ENCODE measurements at places on chromosomes 12 and 14.

- no peak for DNase-seq
These were observed 73.2 kb downstream of the RCOR1 start for GRCh38 chr14:102665621-102666020.

GRCh38 chr12:92055877-92056276 is 89.8 kb downstream of the BTG1 start:
- no peak for DNase-seq

GRCh38 chr12:119828300-119828699 is 48.8 kb downstream of the CIT start:
- no peak for DNase-seq

- no peak for DNase-seq
These were observed 191.6 kb downstream of the DUSP6 start for GRCh38 chr12:89160716-89161123.

DNA sequence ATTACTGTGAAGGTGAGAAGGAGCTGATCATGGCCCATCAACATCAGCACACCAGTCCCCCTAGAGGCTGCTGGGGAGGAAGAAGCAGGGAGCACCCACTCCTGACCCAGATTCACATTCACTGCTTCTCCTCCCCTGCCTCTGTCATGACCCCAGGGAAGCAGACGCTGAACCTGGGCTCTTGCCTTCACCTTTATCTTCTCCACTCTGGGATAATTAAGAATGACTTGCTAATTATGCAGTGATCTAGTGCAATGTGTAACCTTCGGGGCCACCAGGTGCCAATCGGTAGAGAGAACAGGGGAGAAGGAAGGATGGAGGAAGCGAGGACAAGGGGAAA is 44.4 kb upstream of the IQSEC3 start:
- DNase-seq = no peak

DNA sequence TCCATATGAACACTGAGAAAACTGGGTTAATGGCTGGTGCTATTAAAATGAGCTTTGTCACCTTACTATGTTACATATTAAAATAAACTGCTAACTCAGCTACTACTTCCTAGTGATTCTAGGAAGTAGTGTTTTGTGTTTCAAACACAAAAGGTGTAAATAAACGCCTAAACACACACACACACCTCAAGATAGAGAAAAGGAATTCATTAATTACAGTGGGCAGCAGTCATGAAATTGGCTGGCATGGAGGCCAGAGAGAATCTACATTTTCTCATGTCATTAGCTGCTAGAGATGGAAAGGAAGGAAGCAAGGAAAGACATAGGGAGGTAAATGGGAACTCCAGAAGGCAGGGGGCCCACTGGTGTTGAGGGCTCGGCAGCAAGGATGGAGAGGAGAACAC is 787 bp upstream of the PRMT5 start:
- DNase-seq = no peak

GRCh38 chr12:86290615-86291014 is 34.4 kb upstream of the MGAT4C start:
- DNase-seq = no peak

GRCh38 chr12:84860718-84861117 is 51.9 kb downstream of the SLC6A15 start:
- no peak for DNase-seq

GRCh38 chr12:26740991-26741390 is 92.0 kb downstream of the ITPR2 start:
- DNase-seq = no peak

DNA sequence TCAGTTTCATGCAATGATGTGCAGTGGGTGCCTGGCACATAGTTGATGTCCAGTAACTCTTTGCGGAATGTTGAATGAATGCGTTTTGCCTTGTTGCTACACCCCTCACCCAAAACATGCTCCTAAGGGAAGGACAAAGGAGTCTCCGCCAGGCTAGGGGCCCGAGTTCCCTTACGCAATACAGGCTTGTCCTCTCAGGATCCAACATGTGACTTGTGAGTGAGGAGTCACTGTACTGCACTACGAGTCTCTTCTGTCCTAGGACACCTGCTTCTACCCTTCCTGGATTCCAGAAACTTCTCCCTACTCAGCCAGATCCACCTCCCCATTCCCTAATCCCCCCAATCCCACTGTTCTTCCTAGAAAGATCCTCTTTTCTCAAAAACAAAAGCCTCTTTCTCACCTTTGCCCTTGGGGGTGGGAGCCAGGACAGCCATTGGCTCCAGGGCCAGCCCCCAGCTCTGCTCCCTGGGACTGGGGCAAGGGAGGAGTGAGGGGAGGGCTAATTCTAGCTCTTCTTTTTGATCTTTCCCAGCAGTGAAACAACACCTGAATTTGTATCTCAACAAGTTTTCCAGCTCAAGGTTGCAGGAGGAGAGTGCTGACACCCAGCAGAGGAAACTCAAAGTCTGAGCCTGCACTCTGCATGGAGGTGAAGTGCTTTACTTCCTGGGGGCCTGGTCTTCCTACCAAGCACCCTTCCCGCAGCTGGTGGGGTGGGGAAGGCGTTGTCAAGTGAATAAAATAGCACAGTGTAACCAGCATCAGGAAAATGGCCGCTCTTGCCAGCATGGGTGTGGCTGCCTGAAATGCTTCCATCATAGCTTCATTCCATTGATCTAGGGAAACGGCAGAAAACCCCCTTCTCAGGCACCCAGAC is 3.4 kb upstream of the OTUB2 start:
- no peak for DNase-seq

- no peak for DNase-seq
These were observed 38.4 kb upstream of the PPP2R5C start for GRCh38 chr14:101723061-101723595.

DNA sequence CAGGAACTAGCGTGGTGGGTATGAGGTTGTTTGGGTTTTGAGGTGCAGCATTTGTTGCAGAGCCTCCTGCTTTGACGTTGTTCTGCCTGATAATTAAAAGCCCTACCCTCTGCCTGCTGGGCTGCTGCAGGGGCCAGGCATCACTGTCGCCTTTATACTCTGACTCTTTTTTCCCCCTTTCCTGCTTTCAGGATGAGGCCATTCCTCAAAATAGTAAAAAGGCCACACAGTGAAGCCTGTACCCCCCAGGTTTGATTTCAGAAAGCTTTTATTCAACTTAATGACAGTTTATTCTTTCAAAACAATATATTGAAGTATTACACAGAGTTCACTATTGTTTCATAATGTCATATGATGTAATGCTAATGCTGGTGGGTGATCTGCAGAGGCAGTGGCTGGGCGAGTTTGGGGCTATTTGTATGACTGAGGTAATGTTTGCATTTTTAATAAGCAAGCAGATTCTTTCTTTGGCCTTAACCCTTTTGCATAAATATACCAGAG is 9.1 kb downstream of the BORCS5 start:
- no peak for DNase-seq

GRCh38 chr14:100905166-100905565 is 1.6 kb upstream of the RTL1 start:
- DNase-seq = no peak

GRCh38 chr12:57469296-57470164 is 9.9 kb downstream of the GLI1 start:
- no peak for DNase-seq

GRCh38 chr14:90839024-90839888 is 23.0 kb upstream of the TTC7B start:
- DNase-seq = no peak

DNA sequence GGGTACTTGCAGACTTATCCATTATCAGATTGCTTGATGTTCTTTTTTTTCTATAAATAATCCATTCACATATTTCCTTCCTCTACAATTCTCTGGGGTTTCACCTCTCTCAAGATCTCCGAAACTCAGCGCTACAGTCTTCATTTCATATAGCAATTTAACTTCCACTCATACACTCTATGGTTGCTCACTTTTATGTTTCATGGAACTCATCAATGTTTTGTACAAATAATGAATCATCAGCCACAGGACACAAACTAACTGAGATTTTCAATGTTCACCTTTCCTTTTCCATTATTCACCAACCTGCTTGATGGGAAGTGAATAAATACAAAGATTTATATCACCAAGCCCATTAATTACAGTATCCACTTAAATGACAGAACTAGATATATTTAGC is 534.7 kb downstream of the LRFN5 start:
- no peak for DNase-seq

DNA sequence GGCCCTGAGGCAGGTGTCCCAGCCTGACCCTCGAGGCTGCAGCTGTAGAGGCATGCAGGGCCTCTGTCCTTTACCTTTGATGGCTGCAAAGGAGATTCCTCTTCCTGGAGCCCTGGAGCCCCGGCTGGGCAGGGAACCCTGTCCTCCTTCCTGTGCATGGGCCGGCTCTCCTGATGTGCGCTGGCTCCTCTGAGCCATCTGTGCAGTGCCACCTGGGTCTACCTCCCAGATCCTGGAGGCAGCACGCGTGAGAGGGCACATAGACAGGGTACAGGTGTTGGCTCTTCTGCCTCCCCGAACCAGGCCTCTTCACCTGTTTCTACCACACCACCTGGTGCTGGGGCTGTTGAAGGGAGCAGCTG is 115.1 kb downstream of the BEGAIN start:
- DNase-seq = no peak

GRCh38 chr14:101254805-101255764 is 306.2 kb upstream of the DIO3 start:
- no peak for DNase-seq

DNA sequence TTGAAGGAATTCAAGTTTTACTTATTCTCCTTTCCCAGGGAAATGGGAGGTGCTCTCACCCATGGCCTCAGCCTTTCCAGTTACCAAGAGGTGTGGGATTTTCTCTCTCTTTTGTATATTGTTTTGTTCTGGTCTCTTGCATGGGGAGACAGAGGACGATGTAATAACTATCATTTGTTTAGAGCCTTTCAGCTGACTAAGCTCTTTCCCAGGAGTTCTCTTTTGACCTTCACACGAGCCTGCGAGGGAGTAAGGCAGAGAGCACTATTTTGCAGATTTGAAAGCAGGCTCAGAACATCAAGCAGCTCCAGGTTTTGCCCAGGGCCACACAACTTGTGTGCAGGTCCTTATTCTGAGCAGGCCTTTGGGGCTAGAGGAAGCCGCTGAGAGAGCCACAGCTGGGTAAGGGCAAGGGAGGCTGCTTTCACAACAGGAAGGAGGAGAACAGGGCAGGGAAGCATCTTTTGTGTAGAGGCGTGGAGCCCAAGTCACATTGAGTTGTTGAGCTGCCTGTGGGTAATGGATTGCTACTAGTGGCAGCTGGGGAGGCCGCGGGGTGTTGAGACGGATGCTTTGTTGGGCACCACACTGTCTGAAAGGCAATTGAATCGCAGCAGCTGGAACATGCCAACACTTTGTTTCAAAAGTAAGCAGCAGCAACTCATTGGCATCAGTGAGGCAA is 116.2 kb downstream of the PRMT8 start:
- DNase-seq = no peak

GRCh38 chr14:95511687-95512086 is 4.8 kb downstream of the SYNE3 start:
- DNase-seq = no peak

- DNase-seq = no peak
These were observed 204.9 kb upstream of the LHX5 start for GRCh38 chr12:113676547-113676946.

- DNase-seq = no peak
These were observed 1.7 kb upstream of the STRN3 start for GRCh38 chr14:31027847-31028246.

Data from D721Med (cell line).